ENCODE measurements at places on chromosomes 2 and 18. TPM values are rescaled to one million over a fixed set of nuclear protein-coding genes. Genes with fewer than 3 reads are reported as not detected.

- no peaks in the 10 kb centered on the region for H3K36me3 ChIP-seq
- no peak for DNase-seq
- peaks cover 11% of the 10 kb centered on the region for H3K27me3 ChIP-seq
Observed at GRCh38 chr2:232447638-232448303, 8.2 kb upstream of the ALPI start.

DNA sequence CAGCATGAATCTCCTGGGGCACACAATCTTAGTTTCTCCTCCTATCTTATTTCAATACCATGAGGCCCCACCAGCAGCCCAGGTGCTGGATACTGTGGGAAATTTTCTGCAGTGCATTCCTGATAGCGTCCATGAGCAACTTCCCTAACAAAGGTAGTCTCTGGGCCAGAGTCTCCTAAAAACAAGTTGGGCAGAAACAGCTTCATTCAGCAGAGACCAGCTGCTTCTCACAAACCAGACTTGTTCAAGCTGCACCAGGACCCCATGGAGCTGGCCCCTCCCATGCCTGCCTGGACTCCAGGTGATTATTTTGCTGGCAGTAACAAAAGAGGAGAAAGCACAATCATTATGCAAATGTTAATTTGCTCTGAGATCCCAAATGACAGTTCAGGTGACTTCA lies 31.4 kb downstream of the MYO5B start:
- peak overlapping the region; percentile 60 for H3K27ac ChIP-seq
- peaks cover 64% of the 10 kb centered on the region for H3K4me1 ChIP-seq
- no peaks in the 10 kb centered on the region for H3K36me3 ChIP-seq
- H3K27me3 ChIP-seq: no peaks in the 10 kb centered on the region
- H3K4me3 ChIP-seq: no peak overlapping the region

GRCh38 chr2:102261467-102262135 lies 49.8 kb upstream of the IL1RL1 start:
- no peak overlapping the region for H3K27ac ChIP-seq
- peaks cover 4% of the 10 kb centered on the region for H3K27me3 ChIP-seq
- no peak for DNase-seq
- no peak overlapping the region for H3K4me3 ChIP-seq
- no peaks in the 10 kb centered on the region for H3K4me1 ChIP-seq

DNA sequence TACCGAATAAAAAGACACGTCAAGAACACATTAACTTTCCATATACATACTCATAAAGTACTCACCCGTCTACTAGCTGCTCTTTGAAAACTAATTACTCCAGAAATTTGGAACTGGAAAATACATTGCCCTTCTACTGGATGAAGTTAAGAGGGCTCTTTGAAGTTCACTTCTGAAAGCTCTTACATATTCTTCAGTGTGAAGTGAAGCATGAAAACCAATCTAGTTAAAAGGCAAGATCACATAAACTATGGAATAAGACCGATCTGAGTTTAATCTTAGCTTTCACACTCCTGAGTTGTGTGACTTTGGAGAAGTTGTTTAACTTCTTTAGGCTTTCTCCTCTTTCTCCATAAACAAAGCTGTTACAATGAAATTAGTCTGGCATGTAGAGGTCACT lies 38.5 kb downstream of the REV1 start:
- H3K27ac ChIP-seq: no peak overlapping the region
- no peaks in the 10 kb centered on the region for H3K27me3 ChIP-seq
- H3K4me3 ChIP-seq: no peak overlapping the region
- no peak for DNase-seq
- H3K4me1 ChIP-seq: no peaks in the 10 kb centered on the region

GRCh38 chr2:161474920-161475319 lies 58.8 kb downstream of the TBR1 start:
- no peaks in the 10 kb centered on the region for H3K27me3 ChIP-seq
- H3K36me3 ChIP-seq: no peaks in the 10 kb centered on the region
- no peak overlapping the region for H3K27ac ChIP-seq

GRCh38 chr2:5111581-5111980 lies 580.6 kb upstream of the SOX11 start:
- no peak overlapping the region for H3K4me3 ChIP-seq
- H3K4me1 ChIP-seq: peaks cover 17% of the 10 kb centered on the region
- peaks cover 23% of the 10 kb centered on the region for H3K36me3 ChIP-seq
- peak overlapping the region; percentile 71 for H3K27ac ChIP-seq
- no peaks in the 10 kb centered on the region for H3K27me3 ChIP-seq

- H3K4me1 ChIP-seq: no peaks in the 10 kb centered on the region
- no peaks in the 10 kb centered on the region for H3K36me3 ChIP-seq
- no peak overlapping the region for H3K4me3 ChIP-seq
- H3K27me3 ChIP-seq: no peaks in the 10 kb centered on the region
- no peak overlapping the region for H3K27ac ChIP-seq
- no peak for DNase-seq
Observed at GRCh38 chr2:6498841-6499240, 366.9 kb downstream of the CMPK2 start.

- peaks cover 9% of the 10 kb centered on the region for H3K4me1 ChIP-seq
- H3K4me3 ChIP-seq: no peak overlapping the region
- H3K27me3 ChIP-seq: peaks cover 78% of the 10 kb centered on the region
- no peak for DNase-seq
Observed at GRCh38 chr2:238771639-238772038, 76.2 kb upstream of the TWIST2 start.

ZBTB14 gene
- total RNA-seq: 14.6 TPM

DCDC2C gene
- not detected for total RNA-seq

METTL21A gene
- 18.6 TPM for total RNA-seq

MROH2A gene
- not detected for total RNA-seq

SLC8A1 gene
- 30.7 TPM for total RNA-seq

CYP26B1 gene
- total RNA-seq: 1,322 TPM

GALNT13 gene
- 18.4 TPM for total RNA-seq

Data from mesothelial cell of epicardium (in vitro differentiated cells).